ENCODE measurements at places on chromosomes 7 and 10.

- DNase-seq: no peak
Observed at GRCh38 chr7:135210888-135211178, 493 bp downstream of the WDR91 start.

DNA sequence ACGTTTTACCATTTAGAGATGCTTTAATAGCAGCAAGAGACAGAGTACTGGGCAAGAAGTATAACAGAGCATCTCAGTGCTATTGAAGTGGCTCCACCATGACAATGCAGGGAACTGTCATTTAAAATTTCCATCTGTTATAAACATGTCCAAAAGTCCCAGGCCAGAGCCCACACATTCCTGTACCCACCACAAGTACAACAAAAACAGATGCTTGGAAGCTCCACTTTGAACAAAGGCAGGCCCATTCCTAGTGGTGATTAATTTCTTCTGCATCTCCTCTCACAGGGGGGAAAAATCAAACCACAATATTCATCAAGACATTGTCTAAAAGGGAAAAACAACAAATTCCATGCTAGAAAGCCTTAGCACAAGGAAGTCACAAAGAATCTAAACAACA, 627.9 kb downstream of the PARD3 start:
- DNase-seq: no peak

GRCh38 chr7:28750981-28751380, 207.1 kb downstream of the TRIL start:
- no peak for DNase-seq

DNA sequence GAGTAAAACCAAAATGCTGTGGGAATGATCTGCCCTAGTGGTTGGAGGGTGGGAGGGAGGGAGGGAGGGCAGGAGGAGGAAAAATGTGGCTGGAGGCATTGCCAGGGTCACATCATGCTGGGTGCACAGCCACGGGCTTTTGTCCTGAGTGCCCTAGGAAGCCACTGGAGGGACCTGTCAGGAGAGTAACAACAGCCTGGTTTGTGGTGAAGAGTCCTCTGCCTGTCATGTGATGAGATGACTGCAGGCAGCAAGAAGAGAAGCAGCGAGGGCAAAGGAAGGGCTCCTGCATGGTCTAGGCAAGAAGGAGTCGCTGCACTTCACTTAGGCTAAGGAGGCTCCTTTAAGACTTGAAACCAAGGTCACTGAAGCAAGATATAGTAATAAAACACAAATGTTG, 65.6 kb downstream of the PKD1L1 start:
- no peak for DNase-seq

DNA sequence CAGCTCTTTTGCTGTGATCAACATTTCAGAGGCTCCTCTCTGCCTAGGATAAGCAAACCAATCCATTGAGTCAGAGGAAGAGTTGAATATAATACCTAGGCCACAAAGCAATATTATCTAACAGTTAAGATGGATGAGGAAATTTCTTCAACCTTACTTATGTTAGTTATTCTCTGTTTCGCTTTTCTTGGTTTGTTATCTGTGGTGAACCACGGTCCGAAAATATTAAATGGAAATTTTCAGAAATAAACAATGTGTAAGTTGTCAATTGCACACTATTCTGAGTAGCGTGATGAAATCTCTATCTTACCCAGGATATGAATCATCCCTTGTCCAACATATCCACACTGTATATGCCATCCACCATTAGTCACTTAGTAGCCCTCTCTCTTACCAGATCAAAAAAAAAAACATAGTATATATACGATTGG, 1.5 kb upstream of the HTR7 start:
- DNase-seq: no peak

DNA sequence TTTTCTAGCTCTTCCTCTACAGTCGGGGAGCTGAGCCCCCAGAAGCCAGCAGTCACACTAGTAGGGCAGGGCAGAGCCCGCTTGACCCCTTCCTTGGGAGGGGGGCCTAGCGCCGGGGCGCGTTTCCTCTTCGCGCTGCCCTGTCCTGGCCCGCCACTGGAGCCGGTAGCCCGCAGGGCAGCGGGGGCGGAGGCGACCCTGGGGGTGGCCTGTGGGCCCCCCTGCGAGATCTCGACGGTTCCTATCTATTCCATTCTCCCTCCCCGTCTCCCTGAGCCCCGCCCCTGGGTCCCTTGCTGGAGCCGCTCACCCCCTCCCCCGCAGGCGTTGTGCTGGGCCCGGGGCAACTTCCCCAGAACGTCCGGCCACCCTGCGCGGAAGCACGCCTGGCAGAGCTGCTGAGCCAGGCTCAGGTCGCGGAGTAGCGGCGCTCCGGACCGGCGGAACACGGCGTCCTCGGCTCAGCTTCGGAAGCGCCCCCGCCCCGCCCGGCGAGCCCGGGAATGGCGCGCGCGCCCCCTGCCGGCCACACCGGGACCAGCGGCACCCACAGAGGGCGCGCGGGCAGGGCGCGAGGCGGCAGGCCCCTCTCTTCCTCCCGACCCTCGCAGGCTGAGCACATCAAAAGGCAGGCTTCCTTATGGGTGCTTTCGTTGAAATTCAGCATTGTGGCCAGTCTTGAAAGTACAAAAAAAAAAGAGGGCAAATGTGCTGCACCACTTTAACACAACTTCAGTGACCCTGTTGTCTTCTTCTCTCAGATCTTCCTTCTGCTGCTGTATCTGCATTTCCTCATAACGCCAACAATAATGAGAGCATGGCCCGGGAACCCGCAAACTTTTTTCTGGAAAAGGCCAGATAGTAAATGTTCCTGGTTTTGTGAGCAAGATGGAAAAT, 327.6 kb downstream of the TNS3 start:
- peak; percentile 87 for DNase-seq

GRCh38 chr7:18016547-18017444, 10.8 kb downstream of the PRPS1L1 start:
- no peak for DNase-seq

DNA sequence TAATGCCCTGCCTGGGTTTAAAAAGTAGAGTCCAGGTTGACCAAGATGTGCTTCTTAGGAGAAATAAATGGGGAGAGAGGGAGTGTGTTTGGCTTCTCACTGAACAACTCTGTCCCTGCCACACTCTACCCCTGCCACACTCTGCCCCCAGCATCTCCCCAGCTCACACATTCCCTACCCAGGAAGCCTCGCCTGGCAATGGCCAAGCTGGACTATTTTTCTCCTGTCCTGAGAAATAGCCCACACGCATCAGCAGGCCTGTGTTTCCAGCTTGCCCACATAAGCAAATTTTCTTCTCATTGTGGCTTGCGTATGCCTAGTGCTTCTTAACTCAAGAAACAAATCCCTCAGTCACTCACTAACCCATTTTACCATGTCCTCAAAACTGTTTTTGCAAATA, 1.8 kb downstream of the LRRC18 start:
- no peak for DNase-seq

Measured in sciatic nerve (tissue), 2 donors.